ENCODE measurements at places on chromosomes 6 and 20. TPM values are rescaled to one million over a fixed set of nuclear protein-coding genes. Genes with fewer than 3 reads are reported as not detected.

GRCh38 chr20:49868538-49868937, 46.8 kb downstream of the SPATA2 start:
- no peak for DNase-seq
- no peak overlapping the region for H3K4me3 ChIP-seq
- peaks cover 10% of the 10 kb centered on the region for H3K36me3 ChIP-seq
- H3K4me1 ChIP-seq, result peaks cover 31% of the 10 kb centered on the region
- no peaks in the 10 kb centered on the region for H3K27me3 ChIP-seq

Gene HRH3
- 0.24 TPM for total RNA-seq

- H3K4me3 ChIP-seq, result no peak overlapping the region
- H3K36me3 ChIP-seq, result no peaks in the 10 kb centered on the region
- no peak for DNase-seq
- H3K27me3 ChIP-seq, result peaks cover 16% of the 10 kb centered on the region
Measured at GRCh38 chr20:63230800-63231268, 4.9 kb upstream of the BIRC7 start.

DNA sequence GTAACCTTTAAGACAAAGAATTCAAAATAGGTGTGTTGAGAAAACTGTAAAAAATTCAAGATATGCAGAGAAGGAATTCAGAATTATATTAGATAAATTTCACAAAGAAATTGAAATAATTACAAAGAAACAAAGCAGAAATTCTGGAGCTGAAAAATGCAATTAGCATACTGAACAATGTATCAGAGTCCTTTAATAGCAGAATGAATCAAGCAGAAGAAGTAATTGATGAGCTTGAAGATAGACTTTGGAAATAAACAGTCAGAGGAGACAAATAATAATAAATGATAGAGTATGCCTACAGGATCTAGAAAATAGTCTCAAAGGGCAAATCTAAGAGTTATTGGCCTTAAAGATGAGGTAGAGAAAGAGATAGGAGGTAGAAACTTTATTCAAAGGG, 131.7 kb downstream of the COL21A1 start:
- no peak overlapping the region for H3K4me3 ChIP-seq
- no peaks in the 10 kb centered on the region for H3K4me1 ChIP-seq
- H3K27me3 ChIP-seq, result no peaks in the 10 kb centered on the region
- no peaks in the 10 kb centered on the region for H3K36me3 ChIP-seq

- no peak for DNase-seq
- peak overlapping the region; percentile 93 for H3K4me3 ChIP-seq
- peaks cover 6% of the 10 kb centered on the region for H3K4me1 ChIP-seq
Measured at GRCh38 chr6:28953039-28953584, 29.3 kb upstream of the TRIM27 start.

- no peaks in the 10 kb centered on the region for H3K36me3 ChIP-seq
- H3K4me3 ChIP-seq, result no peak overlapping the region
- peaks cover 18% of the 10 kb centered on the region for H3K27me3 ChIP-seq
- no peak for DNase-seq
- H3K4me1 ChIP-seq, result peaks cover 24% of the 10 kb centered on the region
Measured at GRCh38 chr6:170153436-170154319, 137.2 kb downstream of the DLL1 start.

Gene OR2B6
- total RNA-seq, result not detected

All from type B pancreatic cell (in vitro differentiated cells).